ENCODE measurements at places on chromosomes 16 and 17.

DNA sequence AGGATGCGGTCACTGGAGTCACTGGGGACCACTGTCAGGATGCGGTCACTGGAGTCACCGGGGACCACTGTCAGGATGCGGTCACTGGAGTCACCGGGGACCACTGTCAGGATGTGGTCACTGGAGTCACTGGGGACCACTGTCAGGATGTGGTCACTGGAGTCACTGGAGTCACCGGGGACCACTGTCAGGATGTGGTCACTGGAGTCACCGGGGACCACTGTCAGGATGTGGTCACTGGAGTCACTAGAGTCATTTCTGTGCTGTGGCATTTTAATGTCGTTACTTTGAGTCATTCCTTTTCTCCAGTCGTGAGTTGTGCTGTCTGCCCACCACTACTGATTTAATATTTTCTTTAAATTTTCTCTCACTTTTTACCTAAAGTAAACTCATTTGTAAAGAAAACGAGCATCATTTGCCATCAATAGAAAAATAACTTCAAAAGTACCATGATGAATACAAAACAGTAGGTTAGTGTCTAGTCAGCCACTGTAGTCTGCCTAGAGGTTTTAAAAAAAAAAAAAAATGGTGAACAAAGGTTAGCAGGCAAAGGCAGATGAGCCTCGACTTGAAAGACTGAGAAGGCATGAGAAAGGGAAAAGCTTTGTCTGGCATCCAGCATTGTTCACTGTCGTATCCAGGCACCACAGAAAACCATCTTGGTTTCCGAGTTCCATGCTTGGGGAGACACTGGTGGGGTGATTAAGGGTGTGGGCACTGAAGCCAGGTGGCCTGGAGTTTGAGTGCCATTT lies 346.6 kb downstream of the SNX29 start:
- DNase-seq, result no peak

GRCh38 chr17:81725439-81725838 lies 13.4 kb downstream of the SLC25A10 start:
- DNase-seq, result no peak

DNA sequence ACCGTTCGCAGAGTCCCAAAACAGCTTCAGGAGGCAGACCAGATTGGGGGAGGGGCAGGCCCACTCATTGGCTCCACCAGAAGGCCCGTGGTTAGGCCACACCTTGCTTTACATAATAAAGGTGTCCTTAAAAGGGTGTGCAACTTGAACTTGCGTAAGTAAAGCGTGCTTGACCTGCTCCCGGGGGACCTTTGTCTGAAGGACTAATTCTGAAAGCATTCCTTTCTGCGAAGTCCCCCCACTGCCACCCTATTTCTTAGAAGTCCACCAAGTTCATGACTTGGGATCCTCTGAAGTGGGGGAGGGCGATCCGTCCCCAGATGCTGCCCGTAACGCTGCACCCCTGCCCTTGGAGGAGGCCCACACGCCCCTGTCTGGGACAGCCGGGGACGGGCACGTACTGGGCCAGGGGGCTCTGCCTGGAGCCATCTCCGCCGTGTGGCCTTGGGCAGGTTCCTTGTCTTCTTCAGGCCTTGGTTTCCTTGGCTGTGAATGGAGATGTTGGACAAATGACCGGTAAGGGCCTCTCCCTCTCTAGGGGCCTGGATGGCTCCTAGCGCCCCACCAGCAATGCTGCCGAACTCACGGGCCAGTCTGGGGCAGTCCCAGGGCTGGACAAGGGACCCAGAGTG lies 823 bp upstream of the ZNF469 start:
- DNase-seq, result no peak

GRCh38 chr17:51951741-51952140 lies 206.8 kb downstream of the CA10 start:
- no peak for DNase-seq

- DNase-seq, result peak; percentile 56
Observed at GRCh38 chr16:85361441-85362118, 249.3 kb upstream of the CIBAR2 start.

DNA sequence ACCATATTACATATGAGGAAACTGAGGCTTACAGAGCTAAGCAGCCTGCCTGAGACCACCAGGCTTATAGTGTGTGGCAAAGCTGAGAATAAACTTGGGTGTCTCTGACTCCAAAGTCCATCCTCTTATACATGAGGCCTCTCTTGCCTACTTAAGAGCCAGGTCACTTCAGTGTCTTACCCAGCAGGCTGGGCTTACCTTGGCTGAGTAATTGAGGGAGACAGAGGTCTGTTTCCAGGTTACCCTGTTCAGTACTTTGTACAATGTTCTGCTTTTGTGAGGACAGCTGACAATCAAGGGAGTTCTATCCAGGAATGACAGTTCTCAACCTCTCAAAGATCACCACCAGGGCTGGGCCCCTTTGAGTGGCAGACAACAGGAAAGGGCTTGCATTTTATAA lies 14.4 kb downstream of the NDUFAB1 start:
- DNase-seq, result no peak

- peak; percentile 61 for DNase-seq
Observed at GRCh38 chr16:76946879-76947278, 244.1 kb upstream of the MON1B start.

GRCh38 chr17:82989881-82990280 lies 89.5 kb upstream of the METRNL start:
- no peak for DNase-seq

- no peak for DNase-seq
Observed at GRCh38 chr17:77326636-77327035, 185.9 kb downstream of the SEC14L1 start.

- DNase-seq, result no peak
Observed at GRCh38 chr17:9199571-9200551, 178.6 kb downstream of the NTN1 start.

DNA sequence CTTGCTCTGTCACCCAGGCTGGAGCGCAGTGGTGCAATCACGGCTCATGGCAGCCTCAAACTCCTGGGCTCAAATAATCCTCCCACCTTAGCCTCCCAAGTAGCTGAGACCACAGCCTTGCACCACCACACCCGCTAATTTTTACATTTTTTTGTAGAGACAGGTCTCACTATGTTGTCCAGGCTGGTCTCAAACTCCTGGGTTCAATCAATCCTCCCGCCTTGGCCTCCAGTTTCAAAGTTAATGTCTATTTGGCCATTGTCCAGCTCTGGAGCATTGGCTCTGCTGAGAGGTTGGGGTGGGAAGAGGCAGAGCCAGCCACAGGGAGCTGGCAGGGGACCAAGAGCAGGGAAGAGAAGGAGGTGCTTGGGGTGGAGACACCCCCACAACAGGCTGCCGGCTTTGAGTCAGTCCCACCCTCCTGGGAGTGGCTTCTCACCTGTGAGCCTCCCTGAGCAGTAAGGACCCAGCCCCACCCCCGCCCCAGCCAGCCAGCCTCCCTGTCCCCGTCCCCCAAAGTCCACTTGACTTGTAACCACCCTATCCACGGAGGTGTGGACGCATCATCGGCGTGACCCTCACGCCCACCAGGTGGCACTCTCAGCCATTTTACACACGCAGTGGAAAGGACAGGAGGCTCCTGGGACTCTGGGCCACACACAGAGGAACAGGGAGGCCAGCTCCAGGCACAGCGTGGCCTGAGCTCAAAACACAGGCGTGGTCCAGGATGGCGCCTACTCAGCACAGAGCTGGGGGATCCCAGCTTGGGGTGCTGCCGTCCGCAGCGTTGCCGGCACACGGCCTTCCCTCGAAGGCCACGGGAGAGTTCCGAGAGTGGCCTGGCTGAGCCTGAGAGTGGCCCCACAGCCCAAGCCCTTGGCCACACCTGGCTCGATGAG lies 22.8 kb upstream of the PVALEF start:
- DNase-seq, result peak; percentile 87

GRCh38 chr16:12087901-12088421 lies 111.4 kb downstream of the SNX29 start:
- DNase-seq, result no peak

DNA sequence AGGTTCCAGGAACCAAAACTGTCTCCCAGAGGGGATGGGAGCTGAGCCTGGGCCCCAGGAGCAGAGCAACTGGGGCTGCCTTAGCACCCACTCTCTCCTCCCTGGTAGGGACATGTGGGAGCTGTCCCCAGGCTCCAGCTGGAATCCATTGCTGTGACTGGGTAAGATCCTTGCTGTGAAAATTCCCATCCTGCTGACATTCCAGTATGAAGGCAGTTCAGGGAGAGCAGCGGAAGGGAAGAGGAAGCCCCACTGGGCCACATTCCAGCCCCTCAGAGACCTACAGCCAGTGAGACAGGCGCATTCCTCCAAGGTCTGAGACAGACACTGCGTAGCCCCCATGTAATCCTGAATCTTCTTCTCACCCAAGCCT lies 24.2 kb downstream of the MYO18A start:
- no peak for DNase-seq

DNA sequence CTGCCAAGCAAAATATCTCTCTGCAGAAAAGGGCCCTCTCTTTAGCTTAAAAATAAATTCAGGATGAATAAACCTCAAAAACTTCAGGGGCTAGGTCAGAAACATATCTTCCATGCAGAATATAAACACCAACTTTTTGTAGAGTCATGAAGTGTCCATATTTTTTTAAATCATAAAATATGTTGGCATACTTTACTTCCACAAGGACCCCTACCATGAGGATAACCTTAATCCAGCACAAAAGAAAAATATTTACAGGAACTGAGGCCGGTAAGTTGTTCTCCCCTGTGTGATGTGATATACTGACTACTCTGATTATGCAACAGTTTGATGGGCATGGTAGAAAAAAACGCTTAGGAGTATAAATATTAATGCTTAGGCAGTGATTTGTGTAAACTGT lies 264.8 kb upstream of the CDH11 start:
- no peak for DNase-seq

DNA sequence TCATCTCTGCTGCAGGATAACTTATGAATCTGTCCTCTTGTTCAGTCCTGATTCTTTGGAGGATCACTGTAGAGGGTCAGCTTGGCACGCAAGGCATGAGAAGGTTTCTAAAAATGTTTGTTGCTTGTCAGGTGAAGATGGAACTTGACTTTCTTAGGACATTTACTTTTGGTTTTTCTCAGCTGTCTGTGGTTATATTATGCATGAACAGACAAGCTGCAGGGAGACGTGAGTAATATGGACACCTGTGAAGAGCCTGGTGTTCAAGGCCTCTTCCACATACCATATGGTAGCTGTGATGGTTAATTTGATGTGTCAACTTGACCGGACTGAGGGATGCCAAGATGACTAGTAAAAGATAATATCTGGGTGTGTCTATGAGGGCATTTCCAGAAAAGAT lies 270.2 kb upstream of the CPHXL start:
- no peak for DNase-seq

GRCh38 chr16:84016477-84016876 lies 26.1 kb downstream of the SLC38A8 start:
- no peak for DNase-seq

GRCh38 chr17:78779850-78780249 lies 2.2 kb downstream of the CYTH1 start:
- no peak for DNase-seq

GRCh38 chr17:71302721-71303549 lies 817.9 kb upstream of the SOX9 start:
- DNase-seq, result no peak

- DNase-seq, result no peak
Observed at GRCh38 chr17:3475812-3476610, at the start of gene ASPA. ASPA (plus strand) TSS chr17:3475997; CDS start chr17:3476160, 163 bp downstream.

DNA sequence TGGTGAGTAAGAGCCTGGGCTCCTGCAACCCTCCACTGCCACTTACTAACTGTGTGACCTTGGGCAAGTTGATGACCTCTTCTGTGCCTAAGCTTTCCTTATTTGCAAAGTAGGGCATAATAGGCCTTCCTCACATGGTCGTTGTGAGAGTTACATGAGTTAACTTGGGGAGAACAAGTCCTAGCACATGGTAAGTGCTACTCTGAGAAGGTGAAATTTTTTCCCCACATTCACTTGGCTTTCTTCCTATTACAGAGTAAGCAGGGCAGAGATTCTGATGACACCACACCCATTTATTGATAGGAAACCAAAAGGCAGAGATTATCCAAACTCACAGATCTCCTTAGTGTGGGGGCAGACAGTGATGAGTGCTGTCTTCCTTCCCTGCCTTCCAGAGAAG lies 1.6 kb downstream of the KCNH4 start:
- no peak for DNase-seq

DNA sequence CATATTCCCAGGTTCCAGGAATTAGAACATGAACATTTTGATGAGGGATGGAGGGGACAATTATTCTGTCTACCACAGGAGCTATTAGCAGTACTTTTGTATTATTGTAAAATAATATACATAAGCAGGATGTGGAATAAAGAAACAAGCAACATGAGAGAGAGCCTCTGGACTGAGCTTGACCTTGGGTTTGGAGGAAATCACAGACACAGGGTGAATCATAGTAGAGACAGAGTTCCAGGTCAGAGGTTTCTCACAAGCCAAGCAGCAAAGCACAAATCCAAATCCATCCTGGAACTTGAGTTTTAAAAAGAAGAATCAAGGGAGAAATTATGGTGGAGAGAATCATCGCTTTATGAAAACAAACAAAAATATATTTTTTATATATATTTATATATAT lies 5.1 kb downstream of the KRT31 start:
- DNase-seq, result no peak

DNA sequence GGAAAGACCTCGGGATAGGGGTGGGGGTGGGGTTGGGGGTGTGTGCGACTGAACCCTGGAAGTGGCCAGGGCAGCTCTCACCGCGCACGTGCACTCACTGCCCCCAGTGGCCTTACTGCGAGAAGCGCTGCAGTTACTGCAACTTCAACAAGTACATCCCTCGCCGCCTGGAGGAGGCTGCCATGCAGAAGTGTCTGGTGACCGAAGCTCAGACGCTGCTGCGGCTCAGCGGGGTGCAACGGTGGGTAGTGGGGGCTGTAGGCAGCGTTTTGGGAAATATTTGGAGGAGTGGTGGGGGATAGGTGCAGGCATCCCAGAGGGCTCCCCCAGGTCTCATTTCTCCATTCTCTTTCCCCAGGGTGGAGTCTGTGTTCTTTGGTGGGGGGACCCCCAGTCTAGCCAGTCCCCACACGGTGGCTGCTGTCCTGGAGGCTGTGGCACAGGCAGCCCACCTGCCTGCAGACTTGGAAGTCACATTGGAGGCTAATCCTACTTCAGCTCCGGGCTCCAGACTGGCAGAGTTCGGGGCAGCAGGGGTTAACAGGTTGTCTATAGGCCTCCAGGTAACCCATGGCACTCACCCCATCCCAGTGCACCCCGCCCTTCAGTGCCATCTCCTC lies 972 bp downstream of the RSAD1 start:
- DNase-seq, result peak; percentile 93

- no peak for DNase-seq
Observed at GRCh38 chr17:47907932-47908562, 12.0 kb downstream of the SP2 start.
